ENCODE measurements at places on chromosomes 11 and 22.

DNA sequence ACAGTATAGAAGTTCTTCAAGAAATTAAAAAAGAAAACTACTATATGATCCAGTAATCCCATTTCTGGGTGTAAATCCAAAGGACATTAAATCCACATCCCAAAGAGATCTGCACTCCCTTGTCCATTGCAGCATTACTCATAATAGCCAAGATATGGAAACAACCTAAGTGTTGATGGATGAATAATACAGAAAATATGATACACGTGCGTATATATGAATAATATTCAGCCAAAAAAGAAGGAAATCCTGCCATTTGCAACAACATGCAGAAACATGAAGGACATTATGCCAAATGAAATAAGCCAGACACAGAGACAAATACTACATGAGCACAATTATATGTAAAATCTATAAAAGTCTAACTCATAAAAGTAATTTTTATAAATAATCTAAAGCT is 306.3 kb upstream of the ANO3 start:
- DNase-seq = peak; percentile 3

DNA sequence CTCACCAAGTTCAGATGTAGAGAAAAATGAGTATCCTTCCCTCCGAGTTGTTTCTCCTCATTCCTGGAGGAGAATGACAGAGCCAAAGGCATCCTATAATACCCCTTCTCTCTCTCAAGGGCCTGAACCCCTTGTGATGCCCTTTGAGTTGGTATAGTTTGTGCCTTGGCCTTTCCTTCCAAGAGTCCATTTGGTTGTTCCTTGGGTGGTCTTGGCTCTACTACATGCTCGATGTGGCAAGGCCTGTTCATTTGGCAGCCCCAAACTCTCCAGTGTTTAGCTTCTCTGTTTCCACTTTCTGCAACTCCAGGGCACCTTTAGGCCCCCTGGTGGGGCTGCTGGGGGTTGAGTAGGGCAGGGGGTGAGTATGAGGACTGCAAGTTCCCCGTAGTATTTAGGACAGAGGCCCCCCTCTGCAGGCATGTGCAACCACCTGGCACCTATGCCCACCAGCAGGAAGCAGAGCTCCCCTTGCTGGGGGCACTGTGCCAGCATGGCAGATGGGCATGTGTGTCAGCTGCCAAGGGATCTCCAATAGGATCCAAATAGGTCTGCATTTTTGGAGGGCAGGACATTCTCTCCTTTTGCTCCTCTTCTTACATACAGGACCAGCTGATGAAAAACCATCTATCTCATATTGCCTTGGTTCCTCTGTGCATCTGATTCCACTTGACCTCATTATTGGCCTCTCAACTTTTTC is 217.2 kb upstream of the CADM1 start:
- no peak for DNase-seq

- no peak for DNase-seq
Observed at GRCh38 chr11:117238221-117238620, 5.8 kb downstream of the RNF214 start.

- DNase-seq = peak; percentile 63
Observed at GRCh38 chr11:66068923-66069714, 953 bp upstream of the PACS1 start.

- no peak for DNase-seq
Observed at GRCh38 chr11:35536470-35536869, 11.1 kb upstream of the PAMR1 start.

GRCh38 chr11:43944761-43945311 is 2.4 kb downstream of the C11orf96 start:
- DNase-seq = peak; percentile 27

- peak; percentile 57 for DNase-seq
Observed at GRCh38 chr11:72684236-72684912, 10.2 kb upstream of the PDE2A start.

GRCh38 chr11:17561111-17561415 is 14.0 kb downstream of the OTOG start:
- DNase-seq = no peak

DNA sequence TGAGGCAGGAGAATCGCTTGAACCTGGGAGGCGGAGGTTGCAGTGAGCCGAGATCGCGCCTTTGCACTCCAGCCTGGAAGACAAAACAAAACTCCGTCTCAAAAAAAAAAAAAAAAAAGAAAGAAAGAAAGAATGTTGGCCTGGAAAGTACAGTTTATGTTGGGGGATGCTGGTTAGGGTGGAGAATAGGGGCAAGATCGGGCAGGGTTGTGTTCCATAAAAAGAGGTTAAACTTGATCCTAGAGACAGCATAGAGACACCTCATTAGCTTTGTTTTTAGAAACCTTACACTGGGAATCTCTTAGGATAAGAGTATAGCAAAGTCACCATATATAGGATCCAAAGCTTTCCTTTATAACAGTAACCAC is 1.9 kb upstream of the FTH1 start:
- DNase-seq = no peak

DNA sequence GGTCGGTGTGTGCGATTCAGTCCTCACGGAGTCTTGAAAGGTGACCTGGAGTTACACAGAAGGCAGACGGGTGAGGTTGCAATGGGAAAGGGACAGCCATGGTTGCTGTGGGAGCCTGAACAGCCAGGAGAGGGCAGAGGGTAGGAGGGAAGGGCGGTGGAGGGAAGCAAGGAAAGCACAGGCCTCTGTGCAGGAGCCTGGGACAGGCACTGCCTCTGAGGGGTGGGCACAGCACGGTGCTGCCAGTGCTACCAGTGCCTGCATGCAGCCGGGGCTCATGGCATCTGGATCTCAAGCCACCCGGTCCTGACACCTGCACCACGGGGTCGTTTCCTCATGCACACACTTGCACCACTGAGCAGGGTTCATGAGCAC is 401.0 kb downstream of the TBC1D22A start:
- no peak for DNase-seq

GRCh38 chr11:103681855-103682254 is 354.6 kb upstream of the DDI1 start:
- no peak for DNase-seq

- no peak for DNase-seq
Observed at GRCh38 chr11:62603776-62604299, 2.2 kb upstream of the MTA2 start.

DNA sequence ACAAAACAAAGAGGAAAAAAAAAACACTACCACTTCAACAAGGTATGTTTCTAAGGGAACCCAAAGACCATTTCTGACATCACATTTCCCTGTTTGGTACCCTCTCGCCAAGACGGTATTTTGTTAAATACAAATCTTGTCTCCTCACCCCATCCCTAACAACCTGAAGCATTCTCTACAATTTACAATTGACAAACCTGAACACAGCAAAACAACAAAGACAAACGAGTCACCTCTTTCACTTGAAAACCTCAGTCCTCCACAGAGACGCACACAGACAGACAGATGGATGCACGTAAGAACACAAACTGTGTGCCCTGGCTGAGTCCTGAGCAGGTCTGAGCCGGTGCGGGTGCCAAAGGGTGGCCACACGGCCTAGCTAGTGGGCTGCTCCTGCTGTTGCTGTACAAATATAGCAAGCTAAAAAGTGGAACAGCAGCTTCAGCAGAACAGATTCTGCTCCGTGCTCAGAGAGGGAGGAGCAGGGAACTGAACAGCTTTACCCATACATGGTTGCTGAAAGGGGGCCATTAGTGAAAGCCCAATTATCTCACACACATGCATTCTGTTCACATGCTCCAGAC is 28.5 kb downstream of the CELF1 start:
- DNase-seq = no peak

DNA sequence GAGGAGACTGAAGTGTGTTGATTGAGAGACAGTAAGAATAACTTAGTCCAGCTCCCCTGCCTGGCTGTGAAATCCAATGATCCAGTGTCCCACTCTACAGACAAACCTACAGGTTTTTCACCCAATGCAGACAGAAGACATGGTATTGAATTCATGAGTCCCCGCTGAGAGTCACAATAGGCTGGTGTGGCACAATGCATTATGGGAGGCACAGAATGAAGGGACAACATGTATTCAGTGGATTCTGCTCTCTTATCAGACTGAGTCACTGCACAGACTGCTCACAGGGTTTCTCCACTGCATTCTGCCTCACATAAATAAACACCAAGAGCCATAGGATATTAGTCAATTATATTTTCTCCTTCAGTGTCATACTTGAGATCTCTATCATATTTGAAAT is 55.2 kb upstream of the TOP3B start:
- peak; percentile 91 for DNase-seq

DNA sequence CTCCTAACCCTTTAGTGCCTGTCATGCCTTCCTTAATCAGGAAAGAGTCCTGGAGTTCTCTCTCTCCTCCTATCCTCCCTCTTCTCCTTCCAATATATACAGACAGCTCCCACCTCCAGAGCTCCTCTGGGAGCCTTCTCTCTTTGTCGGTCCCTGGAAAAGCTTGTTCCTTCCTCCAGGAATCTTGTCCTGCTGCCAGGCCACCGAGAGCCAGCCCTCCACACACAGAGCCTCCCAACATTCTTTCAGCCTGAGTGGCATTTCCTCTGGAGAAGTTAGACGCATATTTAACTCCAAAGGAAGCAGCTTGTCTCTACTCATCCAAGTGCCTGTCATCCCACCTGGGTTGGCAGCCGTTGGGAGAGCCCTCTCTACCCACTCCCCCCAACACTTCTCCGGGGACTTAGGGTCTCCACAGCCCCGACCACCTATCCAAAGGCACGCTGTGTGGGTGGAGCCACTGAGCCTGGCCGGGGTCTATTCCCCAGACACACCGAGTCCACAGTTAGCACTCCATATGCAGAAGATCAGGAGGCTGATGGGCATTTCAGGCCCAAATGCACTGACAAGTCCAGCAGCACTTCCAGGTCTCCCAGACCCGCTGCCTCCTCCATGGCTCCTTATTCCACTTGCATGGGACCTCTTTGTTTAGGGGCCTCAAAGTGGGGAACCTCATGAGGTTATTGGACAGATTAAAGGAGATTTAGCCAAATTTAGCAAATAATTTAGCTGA is 31.1 kb downstream of the DKK3 start:
- peak; percentile 96 for DNase-seq

- no peak for DNase-seq
Observed at GRCh38 chr22:43109921-43110443, 568 bp upstream of the BIK start.

DNA sequence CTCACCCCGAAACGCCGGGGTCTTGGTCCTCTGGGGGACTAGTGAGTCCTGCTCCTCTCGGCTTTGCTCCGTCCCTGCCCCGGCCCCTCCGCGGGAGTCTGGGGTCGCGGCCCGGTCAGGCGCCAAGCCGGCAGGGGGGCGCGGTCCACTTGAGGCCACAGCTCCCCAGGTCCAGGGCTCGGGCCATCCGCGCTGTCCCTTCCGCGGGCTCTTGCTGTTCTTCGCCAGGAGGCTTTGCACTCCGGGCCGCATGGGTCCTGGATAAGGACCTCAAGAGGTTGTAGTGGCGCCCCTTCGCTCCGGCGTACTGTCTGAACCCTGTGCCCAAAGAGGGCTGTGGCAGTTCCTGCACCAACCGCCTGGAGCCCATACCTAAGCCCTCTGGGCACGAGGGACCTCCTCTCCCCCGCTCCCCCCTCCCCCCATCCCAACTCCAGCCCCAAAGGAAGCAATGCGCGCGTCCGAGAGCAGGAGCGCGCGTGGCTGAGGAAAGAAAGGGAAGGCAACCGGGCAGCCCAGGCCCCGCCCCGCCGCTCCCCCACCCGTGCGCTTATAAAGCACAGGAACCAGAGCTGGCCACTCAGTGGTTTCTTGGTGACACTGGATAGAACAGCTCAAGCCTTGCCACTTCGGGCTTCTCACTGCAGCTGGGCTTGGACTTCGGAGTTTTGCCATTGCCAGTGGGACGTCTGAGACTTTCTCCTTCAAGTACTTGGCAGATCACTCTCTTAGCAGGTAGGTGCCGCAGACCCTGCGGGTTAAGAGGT is at the start of gene ADM:
Gene ADM (plus strand): TSS at position 579 of the 767 bp plus-strand sequence. CDS start 628 bp downstream, outside the sequence.
- peak; percentile 93 for DNase-seq

- DNase-seq = no peak
Observed at GRCh38 chr11:93729129-93729616, 12.1 kb downstream of the TAF1D start.

GRCh38 chr11:21927628-21928027 is 265.3 kb upstream of the ANO5 start:
- no peak for DNase-seq

- no peak for DNase-seq
Observed at GRCh38 chr22:30718938-30719337, 24.3 kb downstream of the OSBP2 start.

DNA sequence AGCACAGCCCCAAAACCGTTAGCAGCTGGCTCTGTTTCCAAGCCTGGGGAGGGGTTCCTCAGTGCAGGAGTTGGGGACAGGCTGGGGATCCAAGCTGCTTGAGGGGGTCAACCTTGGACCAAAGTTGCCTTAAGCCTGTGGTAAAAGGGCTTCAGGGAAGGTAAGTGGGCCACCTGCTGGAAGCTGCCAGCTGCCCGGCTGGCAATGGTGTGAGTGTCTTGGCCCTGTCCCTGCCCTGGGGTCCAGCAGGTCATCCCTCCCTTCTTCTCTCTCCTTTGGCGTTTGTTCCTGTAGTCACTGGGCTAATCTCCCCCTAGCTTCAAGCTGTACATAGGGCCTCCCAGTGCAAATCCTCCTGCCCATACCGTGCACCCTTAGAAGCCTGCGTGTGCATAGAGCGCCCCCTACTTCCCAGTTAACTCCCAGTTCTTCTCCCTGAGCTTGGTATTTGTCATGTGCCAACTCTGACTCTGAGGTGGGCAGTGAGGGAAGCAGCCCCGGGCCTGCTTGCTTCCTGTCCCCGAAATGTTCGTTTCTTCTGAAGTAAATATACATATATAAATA is 4.4 kb downstream of the TMEM258 start:
- peak; percentile 61 for DNase-seq

DNA sequence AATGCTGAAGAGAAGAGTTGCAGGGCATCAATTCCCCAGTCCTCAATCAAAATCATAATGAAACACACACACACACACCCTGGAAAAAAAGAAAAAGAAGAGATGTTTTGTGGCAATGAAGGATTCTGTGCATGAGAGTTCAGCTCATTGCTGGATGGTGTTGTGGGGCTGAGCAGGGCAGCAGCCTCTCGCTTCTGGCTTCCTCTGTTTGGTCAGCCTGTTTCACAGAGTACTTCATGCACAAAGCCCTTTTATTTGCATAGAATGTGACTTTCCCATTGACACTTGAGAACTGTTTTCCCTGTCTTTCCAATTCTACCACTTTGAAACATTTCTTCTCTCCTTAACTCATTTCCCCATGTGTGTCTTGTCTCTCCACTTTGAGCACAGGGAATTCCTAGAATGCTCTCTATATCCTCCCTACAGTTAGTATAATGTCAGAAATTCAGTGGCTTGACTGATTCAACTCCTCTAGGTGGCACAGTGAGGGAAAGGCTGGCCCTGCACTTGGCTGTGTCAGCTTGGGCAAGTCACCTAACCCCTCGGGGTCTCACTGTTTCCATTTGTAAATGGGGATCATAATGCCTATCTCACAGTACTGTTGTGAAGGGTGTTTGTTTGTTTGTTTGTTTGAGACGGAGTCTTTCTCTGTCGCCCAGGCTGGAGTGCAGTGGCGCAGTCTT is 25.4 kb upstream of the BSX start:
- DNase-seq = no peak

DNA sequence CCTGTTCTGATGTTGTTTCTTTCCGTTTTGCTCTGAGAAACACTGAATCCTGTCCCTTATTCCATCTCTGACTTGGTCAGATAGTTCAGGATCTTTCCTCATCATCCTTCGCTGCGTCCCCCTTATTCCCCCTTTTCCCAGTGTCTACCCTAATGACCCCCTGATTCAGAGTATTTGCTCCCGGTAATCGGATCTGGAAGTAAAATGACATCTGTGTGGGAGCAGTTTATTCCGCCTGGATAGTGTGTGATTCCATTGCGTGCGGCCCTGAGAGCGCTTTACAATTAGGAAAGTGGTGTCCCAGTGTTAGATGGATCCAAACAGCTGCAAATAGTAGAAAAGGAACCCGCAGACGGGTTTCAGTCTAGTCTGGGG is 606 bp downstream of the DRG1 start:
- DNase-seq = peak; percentile 35
